ENCODE measurements at places on chromosomes 16 and 17.

- no peak for DNase-seq
Observed at GRCh38 chr16:66036184-66036583, 330.3 kb upstream of the CDH5 start.

GRCh38 chr16:83365166-83365565 lies 442.6 kb upstream of the HSBP1 start:
- no peak for DNase-seq

GRCh38 chr16:76565542-76565941 lies 288.3 kb downstream of the CNTNAP4 start:
- no peak for DNase-seq

DNA sequence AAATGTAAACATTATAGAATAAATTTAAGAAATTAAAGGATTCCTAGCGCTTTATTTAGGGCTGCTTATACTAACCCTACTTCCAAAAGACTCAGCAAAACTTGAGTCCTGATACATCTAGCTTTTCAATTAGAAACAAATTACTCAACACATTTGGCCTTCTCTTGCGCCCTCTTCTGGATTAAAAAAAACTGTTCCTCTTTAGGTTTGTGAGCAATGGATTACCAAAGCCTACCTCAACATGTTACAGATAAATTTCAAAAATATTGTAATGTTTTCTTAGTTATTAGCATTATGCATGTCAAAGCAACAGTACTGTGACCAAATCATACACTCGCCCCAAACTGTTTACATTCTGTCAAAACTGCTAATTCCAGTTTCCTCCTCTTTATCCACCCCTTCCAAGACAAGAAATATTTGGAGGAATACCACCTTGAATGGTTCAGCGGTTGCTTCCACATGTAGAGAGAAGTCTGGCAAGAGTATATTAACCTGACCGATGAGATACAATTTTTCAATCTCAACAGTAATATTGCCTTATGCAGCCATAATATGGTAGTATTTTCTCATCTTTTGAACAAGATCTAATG lies 2.7 kb downstream of the NUFIP2 start:
- DNase-seq = no peak

Data from Peyer's patch (tissue), 4 donors.